NCI-H1092 (cell line): ENCODE measurements at places on chromosomes 4 and X.

DNA sequence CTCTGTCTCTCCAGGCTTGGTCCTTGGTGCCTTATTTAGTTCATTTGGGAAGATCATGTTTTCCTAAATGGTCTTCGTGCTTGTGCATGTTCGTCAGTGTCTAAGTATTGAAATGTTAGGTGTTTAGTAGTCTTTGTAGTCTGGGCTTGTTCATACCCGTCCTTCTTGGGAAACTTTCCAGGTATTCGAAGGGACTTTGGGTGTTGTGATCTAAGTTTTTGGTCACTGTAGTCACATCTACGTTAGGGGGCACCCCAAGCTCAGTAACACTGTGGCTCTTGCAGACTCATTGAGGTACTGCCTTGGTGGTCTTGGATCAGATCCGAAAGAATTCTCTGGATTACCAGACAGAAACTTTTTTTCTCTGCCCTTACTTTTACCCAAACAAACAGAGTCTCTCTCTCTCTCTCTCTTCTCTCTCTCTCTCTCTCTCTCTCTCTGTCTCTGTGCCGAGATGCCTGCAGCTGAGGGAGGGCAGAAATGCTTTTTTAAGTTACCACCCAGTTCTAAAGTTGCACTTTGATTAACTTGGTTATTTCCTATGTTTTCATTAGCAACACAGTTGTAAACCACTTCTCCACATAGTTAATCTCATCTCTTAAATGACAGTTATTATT, 67.6 kb upstream of the SLC7A3 start:
- DNase-seq: no peak

GRCh38 chr4:56743550-56743949, 62.5 kb upstream of the HOPX start:
- DNase-seq: no peak

GRCh38 chr4:188305690-188306089, 166.4 kb downstream of the TRIML1 start:
- no peak for DNase-seq

GRCh38 chrX:110276778-110277177, 41.1 kb downstream of the AMMECR1 start:
- no peak for DNase-seq

- DNase-seq: no peak
These were observed 716 bp downstream of the THAP9 start for GRCh38 chr4:82901183-82901718.
